ENCODE measurements at places on chromosomes 4 and X.

DNA sequence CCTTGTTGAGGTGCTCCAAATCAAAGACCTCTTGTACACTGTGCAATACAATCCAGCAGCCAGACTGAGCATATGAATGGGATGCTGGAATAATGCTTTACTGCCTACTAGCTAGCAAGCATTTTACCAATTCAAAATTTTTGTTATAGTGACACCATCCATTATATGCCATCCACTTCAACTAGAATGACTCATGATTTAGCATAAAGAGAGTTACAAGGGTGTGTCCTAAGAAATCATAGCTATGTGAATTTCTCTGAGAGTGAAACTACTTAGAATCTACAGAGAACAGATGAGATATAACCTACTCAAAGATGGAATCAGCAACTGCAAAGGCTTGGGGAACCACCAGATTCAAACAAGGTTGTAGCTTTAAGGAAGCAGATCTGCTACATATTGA is 221.9 kb downstream of the LHFPL1 start:
- DNase-seq = no peak

DNA sequence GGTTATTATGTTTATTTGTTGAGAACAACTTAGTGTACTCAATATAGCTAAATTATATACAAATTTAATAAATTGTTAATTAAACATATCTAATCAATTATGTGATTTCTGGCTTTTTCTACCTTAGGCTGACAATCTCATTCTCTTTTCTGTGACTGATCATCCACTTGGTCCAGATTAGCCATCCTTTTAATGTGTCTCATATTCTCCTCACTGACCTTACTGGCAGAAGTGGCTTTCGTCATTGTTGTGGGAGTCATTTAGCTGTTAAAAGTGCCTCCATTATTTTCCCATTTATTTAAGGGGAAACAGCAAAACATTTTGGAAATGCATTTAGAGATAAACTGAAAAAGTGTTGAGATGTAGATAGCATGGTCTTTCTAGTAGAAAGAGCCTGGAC is 172.2 kb downstream of the CCSER1 start:
- no peak for DNase-seq

GRCh38 chr4:147954850-147955249 is 223.0 kb downstream of the ARHGAP10 start:
- no peak for DNase-seq

GRCh38 chr4:175453456-175453855 is 358.6 kb downstream of the GPM6A start:
- DNase-seq = no peak

DNA sequence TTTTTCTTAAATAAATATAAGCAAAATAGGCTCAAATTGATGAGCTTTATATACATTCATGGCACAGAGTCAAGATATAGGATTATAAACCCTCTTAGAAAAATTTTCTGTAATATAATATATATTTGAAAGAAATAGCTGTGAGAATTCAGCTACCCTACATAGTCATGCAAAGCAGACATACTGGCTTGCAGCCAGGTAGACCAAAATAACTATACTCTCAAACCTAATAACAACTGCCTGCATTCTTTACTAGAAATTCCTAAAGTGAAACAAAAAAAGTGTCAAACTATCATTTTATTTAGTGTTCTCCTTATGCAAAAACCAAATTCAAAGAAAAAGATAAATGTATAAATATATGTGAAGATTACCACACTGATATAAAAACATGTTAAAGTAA is 1390.2 kb downstream of the C4orf33 start:
- DNase-seq = peak; percentile 1

GRCh38 chrX:110012818-110013485 is 10.0 kb downstream of the TMEM164 start:
- DNase-seq = no peak

DNA sequence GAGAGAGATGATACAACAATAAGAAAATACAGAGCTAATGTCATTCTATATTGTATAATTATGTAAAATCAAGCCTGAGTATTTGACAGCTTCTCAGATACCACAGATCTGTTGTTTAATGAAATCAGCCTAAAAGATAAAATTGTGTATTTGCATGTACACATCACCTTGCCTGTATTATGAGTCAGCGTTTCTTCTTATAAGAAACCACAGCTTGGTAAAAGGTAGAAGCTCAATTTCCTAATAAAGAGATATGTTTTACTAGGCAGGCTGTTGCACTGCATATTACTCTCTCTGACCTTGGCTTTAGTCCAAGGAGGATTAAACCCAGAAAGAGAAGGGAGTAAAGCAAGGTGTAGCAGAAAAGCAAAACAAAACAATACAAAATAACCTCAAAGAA is 121.3 kb downstream of the PPARGC1A start:
- peak; percentile 33 for DNase-seq

GRCh38 chr4:147808447-147808846 is 76.6 kb downstream of the ARHGAP10 start:
- no peak for DNase-seq

- no peak for DNase-seq
Observed at GRCh38 chr4:8099981-8100464, 58.6 kb downstream of the ABLIM2 start.

GRCh38 chrX:105882581-105883275 is 60.4 kb downstream of the NRK start:
- no peak for DNase-seq

- DNase-seq = no peak
Observed at GRCh38 chrX:45986081-45986480, 559.1 kb downstream of the ZNF674 start.

DNA sequence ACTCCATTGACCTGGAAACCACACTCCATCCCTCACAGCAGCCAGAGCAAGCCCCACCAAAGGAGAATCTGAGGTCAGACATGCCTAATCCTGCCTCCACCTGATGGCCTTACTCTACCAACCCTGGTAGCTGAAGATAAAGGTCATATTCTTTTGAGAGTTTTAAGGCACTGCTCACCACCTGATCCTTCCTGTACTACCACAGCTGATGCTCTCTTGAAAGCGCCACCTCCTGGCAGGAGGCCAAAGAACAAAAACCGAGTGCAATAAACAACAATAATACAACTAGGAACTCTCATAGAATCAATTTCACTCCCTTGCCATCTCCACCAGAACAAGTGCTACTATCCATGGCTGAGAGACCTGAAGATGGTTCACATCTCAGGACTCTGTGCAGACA is 301.6 kb downstream of the NAF1 start:
- peak; percentile 3 for DNase-seq

- DNase-seq = no peak
Observed at GRCh38 chr4:159101988-159102621, 774 bp upstream of the RAPGEF2 start.

DNA sequence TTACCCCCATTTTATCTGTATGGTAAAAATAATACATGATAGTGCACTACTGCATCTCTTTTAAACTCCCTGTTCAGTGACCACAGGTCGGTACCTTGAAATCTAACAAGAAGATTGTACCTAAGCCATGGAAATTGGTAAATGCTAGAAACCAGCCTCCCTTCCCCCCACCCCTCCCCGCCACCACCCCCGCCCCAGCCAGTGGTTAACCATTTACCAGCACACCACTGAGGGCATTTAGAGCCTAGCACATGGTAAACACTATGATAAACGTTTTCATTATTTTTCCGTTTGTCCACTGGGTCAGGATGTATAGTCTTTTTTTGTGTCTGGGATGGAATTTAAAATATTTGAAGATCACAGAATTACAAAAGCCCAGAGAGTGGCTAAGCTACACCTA is 703 bp upstream of the FTSJ1 start:
- DNase-seq = peak; percentile 27

GRCh38 chr4:174420316-174420715 is 102.0 kb downstream of the HPGD start:
- no peak for DNase-seq

GRCh38 chr4:176882206-176882605 is 89.5 kb upstream of the VEGFC start:
- DNase-seq = no peak

DNA sequence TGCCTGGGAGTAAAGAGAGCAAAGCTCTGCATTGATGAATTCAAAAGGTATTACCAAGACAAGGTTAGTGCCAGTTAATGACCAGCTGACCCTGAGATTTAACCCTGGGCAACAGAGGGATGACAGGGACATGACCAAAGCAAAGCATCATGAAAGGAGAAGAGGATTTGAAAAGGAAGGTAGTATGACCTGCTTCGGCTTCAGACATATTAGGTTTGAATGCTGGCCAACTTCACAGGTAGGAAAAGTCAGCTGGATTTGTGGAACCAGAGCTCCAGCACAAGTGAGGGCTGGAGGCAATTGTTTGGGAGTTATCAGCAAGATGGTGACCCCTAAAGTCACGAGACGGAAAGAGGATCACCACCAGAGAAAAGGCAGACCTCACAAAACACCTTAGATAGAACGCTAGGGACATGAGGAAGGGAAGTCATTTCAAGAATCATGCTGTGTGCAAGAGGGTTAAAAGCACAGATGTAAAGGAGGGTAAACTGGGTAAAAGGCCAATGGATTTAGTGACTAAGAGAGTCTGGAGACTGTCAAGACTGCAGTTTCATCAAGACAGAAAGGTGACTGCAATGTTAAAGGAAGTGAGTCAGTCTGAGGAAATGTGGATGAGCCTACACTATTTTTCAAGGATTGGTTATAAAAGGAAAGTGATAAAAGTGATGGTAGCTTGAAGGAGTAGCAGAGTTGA is 45.6 kb downstream of the SH3RF1 start:
- DNase-seq = peak; percentile 21

DNA sequence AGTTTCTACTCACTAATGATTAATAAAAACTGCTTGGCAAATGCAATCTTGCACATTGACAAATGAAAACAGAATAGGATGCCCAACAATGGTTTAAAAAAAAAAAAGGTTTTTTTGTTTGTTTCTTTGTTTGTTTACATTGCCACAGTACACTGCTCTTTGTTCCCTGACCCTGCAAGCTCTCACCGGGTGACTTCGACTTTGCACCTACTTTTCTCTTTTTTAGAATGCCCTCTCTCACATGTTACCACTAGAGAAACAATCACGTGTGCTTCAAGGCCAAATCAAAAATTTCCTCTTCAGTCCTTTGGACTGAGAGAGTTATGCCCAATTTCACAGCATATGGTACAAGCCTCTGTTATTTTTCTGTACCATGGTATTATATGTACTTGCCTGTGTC is 101.5 kb downstream of the DMD start:
- no peak for DNase-seq

DNA sequence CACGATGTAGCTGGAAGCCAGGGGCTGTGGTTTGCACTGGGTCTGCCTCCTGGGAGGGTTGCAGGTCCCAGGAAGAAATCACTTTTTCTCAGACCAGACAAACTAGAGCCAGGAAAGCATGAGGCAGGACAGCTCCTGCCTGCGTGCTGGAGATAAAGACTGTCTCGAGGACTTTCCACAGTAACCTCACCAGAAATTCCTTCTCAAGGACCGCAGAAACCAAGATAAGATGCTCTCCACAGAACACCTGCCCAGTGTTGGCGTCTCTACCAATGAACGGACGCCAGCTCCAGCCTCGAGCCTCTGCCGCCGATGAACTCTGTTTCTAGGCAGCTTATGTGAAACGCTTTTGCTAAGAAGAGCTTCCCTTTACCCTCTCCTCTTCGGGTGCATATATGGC is 76.9 kb upstream of the AFAP1 start:
- no peak for DNase-seq

DNA sequence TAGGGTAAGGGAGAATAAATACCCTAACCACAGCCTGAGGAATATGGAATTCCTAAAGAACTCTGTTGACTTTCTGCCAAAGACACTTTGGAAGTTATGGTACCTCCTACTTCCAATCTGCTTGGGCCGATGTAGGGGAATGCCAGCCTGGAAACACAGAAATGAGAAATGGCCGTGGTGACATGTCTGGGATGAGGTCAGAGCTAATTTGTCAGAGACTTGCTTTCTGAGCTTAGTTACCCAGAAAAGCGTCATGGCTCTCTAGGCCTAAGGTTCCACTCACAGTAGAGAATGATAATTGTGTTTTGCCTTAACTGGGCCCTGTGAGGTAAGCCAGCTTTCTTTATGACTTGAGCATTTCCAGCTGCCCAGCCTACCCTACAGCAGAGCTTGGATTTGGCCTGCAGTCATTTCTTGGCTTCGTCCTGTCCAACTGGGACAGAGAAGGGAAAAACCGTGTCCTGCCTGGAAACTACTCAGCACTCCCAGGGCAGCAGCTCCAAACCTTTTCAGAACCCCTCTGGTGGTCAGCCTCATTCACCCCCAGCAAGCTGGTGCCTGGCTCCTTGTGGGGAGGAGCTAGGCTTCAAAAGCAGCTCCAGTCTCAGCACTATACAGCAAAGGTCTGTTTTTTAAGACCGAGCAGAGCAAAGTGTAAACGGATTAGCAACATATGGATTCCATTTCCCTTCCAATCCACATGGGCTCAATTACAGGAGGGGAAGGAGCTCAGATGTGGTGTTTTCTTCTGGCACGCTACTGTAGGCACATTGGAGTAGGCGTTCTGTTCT is 92.3 kb downstream of the RLIM start:
- no peak for DNase-seq

DNA sequence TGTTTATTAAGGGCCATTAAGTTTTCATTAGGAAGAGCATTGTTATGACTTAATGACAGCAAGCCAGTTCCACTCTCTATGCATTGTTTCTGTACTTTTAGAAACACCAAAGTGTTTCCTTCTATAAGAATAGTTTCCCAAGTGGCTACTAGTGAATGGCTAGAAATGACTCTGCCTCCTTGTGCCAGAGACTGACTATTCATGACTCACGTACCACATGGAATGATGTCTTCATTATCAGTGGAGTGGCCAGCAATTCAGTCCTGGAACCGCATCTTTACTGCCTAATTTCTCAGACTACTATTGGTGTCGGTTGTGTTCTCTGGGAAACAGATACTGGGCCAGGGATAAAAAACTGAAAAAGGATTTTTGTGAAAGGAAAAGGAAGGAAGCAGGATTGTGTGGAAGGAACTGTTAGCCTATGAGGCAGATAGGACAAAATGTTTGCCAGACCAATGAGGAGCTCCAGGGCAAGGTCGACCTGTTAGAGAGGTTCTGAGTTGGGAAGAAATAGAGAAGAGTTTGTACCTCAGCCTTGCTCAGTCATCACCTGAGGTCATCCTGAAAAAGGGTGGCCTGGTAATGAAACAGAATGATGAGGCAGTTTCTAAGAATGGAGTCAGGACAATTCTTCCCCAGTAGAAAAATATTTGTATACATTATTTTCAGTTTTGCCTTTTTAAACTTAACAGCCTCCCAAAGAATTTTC is 218.6 kb downstream of the SPCS3 start:
- DNase-seq = no peak

GRCh38 chr4:107682306-107682705 is 37.7 kb downstream of the PAPSS1 start:
- DNase-seq = no peak

GRCh38 chr4:163550869-163551267 is 56.4 kb downstream of the TMA16 start:
- no peak for DNase-seq

GRCh38 chr4:120348521-120348920 is 281.9 kb upstream of the MAD2L1 start:
- DNase-seq = no peak

DNA sequence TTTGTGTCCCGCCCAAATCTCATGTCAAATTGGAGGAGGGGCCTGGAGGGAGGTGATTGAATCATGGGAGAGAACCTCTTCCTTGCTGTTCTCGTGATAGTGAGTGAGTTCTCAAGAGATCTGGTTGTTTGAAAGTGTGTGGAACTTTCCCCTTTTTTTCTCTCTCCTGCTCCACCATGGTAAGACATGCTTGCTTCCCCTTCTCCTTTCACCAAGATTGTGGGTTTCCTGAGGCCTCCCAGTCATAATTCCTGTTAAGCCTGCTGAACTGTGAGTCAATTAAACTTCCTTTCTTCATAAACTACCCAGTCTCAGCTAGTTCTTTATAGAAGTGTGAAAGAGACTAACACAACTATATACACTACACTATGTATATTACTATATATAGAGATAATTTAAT is 697.8 kb upstream of the HS3ST1 start:
- no peak for DNase-seq
